ENCODE measurements at places on chromosomes 11 and 22.
A peak's percentile ranks its signal among the peaks of the same experiment; 100 is the strongest.

- DNase-seq: no peak
Measured at GRCh38 chr22:40410731-40411505, 40.5 kb downstream of the SGSM3 start.

DNA sequence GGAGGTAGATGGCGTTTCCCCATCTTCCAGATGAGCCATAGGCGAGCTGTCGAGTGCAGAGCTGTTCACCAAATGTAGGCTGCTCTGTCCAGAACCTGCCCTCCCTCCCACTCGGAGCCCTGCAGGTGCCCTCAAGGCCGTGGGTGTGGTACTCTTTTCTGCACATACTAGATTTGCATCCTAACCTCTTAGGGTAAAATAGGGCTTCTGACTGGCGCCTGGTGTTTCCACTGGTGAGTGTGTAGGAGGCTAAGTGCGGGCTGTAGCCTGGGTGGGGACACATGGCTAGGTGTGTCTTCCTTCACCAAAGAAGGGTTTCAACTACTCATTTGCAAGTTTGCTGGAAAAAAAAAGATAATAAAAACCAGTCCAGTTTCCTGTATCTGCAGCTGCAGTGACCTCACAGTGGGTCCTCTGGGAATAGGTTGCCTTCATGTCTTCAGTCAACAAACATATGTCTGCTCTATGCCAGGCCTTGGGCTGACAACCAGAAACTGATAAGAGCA lies 8.5 kb downstream of the BIK start:
- DNase-seq: no peak

- DNase-seq: peak; percentile 52
Measured at GRCh38 chr22:35638001-35638400, 10.2 kb upstream of the APOL6 start.

DNA sequence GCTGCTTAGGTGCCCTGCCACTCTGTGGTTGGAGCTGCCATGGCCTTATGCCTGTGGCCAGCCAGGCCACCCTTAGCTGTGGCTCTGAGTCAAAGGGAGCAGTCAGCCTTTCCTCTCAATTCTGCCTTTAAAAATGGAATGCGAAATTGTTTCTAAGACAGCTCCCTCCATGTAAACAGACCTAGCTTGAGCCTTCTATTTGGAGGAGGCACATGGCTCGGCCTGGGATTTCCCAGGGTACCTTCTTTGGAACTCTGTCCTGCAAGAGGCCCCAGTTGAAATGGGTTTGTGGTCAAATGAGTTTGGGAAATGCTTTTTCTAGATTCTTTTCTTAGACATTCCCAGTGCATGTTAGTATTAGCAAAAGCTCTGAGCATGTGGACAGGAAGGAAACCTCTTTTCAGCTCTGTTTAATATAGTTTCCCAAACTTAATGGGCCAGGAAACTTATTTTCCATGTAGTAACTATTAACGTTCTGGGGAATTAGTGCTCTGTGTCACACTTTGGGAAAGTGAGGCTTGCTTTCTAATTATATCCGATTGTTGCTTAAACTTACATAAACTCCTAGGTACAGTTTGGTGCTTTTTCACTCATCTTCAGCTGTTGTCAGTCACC lies 7.8 kb downstream of the PHOX2A start:
- DNase-seq: no peak

GRCh38 chr22:41478473-41478872 lies 9.6 kb downstream of the ACO2 start:
- DNase-seq: no peak

DNA sequence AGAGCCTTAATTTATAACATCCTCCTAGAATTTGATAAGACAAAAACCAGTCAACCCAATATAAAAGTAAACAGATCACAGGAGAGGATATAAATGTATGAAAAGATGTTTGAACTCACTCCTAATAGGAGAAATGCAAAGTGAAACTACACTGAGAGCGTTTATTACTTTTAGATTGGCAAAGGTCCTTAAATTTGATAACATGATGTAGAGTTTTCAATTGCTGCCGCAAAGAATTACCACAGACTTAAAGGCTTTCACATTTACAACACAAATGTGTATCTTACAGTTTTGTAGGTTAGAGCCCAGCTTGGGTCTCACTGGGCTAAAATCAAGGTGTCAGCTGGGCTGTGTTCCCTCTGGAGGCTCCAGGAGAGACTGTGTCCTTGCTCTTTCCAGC lies 9.1 kb upstream of the POU2AF2 start:
- no peak for DNase-seq

DNA sequence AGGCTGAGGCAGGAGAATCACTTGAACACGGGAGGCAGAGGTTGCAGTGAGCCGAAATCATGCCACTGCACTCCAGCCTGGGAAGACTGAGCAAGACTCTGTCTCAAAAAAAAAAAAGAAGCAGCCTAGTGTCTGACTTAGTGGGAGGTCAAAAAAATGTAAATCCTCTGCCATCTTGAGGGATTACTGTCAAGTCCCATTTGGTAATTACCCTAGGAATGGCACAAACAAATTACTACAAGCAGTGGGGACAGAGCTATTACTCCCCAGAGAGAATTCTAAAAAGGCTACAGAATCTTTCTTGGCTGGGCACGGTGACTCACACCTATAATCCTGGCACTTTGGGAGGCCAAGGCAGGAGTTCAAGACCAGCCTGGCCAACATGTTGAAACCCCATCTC lies 3.8 kb downstream of the SERPING1 start:
- no peak for DNase-seq

- no peak for DNase-seq
Measured at GRCh38 chr11:71188073-71188472, 64.3 kb downstream of the SHANK2 start.

DNA sequence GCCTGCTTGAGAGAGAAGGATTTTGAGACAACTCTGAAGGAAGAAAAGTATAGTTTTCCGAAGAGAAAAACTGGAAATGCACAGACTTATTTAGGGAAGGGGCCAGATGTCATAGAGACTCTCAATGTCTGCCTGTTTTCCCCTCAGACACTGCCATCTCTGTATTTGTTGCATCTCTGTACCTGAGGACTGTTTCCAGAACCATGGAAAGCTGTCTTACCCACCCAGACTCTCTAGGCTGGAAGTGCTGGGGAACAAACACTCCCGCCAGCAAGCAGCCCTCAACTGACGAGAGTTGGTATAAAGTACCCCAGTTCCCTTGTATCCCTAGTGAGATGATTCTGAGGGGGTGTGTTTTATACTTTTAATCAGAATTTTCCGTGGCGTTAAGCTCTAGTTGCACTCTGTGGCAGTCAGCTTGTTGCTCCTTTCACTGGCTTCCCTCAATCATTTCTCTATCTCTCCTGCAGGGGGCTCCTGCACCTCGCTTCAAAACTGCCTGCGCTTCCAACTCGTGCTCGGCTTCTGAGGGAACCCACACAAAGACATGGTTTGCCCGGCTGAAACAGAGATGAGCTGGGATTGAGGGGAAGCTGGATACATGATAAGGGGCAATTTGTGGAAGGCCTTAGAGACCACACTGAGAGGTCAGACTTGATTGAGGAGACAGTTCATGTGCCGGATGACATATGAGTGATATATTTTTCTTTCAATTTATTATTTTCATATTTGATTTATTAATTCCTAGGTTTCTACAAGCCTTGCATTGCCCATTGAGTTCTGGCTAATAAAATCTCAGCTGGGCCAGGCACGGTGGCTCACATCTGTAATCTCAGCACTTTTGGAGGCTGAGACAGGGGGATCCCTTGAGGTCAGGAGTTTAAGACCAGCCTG lies 36.9 kb upstream of the CLPB start:
- DNase-seq: peak; percentile 66

DNA sequence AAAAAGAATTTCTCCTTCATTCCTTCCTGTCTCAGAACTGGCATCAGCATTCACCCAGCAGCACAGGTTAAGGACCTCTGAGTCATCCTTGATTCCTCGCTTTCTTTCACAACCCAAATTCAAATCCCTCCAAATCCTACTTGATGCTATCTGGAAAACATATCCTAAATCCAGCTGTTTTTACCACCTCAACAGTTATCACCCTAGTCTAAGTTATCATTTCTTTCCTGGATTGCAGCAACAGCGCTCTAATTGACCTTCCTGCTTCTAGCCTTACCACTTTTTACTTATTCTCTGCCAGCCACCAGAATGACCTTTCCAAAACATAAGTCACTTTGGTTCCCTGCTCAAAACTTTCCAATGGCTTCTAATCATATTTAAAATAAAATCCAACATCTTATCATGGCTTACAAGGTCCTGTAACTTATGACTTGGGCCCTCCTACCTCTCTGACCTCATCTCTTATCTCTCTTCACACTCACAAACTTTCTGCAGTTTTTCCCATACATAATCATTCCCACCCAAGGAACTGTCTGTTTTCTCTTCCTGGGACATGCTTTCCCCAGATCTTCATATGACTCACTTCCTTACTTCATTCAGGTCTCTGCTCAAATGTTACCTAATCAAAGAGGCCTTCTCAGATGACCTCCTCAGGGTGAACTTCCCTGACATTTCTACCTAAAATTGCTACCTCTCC lies 119.4 kb downstream of the TTC28 start:
- peak; percentile 77 for DNase-seq

GRCh38 chr11:124745835-124746620 lies 6.0 kb downstream of the VSIG2 start:
- no peak for DNase-seq

Measured in fibroblast of skin of right biceps (primary cell).